Stimulated activated naive CD8-positive, alpha-beta T cell treated with anti-CD3 and anti-CD28 coated beads, Interleukin-15, Interleukin-2, amounts not matched to agents 100 U/mL and 50 U/mL, for 24 hours (primary cell): ENCODE measurements at places on chromosomes 6 and 20.

- no peak for DNase-seq
Measured at GRCh38 chr6:132443206-132443605, 41.9 kb upstream of the MOXD1 start.

GRCh38 chr6:84333842-84334241, 106.4 kb upstream of the CEP162 start:
- DNase-seq = no peak

DNA sequence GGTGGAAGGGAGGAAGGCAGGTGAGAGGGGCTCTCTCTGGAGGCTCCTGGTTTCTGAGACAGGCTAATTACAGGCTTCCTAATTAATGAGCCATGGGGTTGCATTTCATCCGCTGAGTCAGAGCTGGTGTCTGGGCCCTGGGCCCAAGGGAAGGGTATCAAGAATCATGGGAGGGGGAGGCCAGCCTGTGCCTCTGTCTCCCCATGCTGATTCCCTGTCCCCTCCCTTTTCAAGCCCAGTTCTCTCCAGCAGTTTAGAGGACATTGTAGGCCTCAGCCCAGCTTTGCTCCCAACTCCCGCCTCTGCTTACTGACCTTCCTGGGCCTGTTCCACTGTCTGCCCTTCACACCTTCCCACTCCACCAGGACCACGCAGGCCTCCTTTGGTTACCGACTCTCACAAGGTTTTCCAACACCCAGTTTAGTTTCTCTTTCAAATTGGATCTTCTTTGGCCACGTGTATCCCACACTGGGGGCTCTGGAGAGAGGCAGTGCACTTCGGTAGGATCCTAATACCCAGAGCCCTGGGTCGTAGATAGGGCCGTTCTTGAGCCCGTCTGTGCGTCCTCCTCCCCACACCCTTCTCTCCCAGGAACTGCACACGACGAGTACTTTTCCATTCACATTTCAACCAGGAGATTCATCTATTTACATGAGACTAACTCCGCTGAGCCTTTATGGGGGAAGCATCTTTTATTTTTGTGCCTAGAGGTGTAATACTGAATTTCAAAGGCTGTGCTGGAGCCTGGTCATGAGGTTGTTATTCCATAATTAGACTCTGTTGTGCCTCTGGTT, 18.2 kb upstream of the AVP start:
- DNase-seq = no peak

DNA sequence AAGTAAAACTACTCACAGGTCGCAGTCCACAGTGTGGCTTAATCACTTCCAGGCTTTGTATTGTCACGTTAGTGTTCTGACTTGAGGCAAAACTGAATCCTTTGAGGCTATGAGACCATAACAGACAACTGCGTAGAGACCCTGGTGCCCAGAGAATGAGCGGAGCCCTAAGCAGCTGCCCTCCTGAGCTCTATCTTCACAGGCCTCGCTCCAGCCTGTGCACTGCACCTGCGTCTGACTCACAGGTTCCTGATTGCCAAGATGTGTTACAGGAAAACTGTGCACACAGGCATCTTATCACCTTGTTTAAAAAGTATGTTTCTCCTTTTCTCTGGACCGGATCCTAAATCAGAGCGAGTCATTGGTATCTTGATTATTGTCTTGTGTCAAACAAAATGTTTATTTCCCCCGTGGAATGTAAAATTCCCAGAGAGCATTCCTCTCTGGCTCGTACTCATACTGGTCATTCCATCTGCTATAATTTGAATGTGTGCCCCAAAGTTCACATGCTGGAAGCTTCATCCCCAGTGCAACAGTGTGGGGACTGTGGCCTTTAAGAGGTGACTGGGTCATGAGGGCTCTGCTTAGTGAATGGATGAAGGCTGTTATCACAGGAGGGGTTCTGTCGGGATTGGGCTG, 25.7 kb downstream of the PRR18 start:
- DNase-seq = no peak

DNA sequence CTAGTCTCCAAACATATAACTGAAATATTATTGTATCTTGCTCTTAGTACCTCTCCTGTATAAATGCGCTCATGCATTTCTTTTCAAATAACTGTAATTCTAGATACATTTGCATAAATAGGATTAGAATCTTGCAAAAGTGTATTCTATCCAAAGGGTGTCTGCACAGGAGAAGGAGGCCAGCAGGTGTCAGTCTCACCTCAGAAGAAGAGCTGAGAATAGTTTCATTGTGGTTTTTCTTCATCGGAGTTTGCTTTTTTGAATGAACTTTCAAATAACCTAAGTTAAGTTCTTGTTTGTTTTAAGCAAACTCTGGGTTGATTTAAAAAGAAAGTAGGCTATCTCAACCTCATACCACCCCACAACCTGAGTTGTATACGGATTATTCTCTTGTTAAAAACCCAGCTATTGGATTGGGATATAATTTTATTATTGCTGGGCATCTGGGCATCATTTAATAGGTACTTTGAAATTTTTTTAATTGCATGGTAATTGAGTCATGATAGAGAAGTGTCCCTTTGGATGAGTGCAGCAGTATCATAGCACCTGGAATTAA, 125.0 kb upstream of the MLIP start:
- DNase-seq = peak; percentile 7

DNA sequence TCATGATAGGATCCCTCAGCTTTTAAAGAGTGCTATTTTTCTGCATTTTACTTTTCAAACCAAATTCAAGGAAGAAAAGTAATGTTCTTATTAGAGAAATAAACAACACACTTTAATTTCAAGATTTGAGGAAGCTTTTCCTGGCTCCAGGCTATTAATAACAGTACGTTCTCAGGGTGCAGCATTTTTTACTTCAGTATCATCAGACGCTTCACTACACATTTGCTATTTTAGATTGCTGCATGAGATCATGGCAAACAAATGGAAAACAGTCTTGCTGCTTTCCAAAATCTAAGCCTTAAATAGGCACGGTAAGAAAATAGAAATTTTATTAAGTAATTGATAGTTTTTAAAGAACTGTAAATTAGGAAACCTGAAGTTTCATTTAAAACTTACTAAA, 253.6 kb upstream of the EXOC2 start:
- DNase-seq = no peak

GRCh38 chr6:110635096-110635495, 158.7 kb upstream of the SLC22A16 start:
- DNase-seq = no peak

- DNase-seq = no peak
Measured at GRCh38 chr6:21596949-21597682, 3.6 kb downstream of the SOX4 start.

DNA sequence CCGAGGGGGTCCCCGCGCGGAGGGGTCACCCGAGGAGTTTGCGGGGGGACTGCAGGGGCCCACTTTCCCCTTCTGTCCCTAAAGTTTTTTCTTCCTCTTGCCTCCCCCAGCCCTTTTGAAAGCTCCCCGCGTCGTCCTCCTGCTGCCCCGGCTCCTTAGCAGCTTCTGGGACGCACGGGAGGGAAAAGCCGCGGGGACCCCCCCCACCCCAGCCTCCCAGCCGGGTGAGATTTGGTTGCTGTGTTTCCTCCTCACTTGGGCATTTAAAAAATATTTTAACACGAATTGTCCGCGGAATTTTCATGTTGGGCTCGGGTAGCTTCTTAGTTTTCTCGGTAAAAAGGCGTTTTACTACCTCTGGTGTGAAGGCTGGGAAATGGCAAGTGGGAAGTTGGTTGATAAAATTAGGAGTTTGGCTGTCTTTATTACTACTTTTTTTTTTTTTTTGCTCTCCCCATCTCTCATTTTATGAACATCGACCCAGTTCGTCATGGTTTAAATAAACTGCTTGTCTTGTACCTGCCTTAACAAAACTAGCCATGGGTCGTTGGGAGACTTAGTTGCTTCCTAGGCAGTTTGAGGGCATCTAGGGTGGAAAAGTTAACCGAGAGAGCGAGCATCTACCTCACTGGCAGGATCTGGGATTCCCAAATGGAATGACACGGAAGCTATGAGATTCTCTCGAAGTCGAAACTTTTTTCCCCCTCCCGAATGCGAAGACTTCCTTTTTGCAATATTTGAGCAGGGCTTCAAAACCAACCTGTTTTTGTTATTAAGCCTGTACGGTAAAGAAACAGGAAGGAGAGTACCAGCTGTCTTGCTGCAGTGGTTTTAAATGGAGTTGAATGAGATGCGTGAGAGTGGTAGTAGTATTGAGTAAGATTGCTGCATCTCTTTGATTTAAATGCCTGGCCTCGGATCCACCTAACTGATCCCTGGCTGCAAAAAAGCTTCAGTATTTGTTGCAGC, 868 bp downstream of the NCOA3 start:
- DNase-seq = peak; percentile 44

DNA sequence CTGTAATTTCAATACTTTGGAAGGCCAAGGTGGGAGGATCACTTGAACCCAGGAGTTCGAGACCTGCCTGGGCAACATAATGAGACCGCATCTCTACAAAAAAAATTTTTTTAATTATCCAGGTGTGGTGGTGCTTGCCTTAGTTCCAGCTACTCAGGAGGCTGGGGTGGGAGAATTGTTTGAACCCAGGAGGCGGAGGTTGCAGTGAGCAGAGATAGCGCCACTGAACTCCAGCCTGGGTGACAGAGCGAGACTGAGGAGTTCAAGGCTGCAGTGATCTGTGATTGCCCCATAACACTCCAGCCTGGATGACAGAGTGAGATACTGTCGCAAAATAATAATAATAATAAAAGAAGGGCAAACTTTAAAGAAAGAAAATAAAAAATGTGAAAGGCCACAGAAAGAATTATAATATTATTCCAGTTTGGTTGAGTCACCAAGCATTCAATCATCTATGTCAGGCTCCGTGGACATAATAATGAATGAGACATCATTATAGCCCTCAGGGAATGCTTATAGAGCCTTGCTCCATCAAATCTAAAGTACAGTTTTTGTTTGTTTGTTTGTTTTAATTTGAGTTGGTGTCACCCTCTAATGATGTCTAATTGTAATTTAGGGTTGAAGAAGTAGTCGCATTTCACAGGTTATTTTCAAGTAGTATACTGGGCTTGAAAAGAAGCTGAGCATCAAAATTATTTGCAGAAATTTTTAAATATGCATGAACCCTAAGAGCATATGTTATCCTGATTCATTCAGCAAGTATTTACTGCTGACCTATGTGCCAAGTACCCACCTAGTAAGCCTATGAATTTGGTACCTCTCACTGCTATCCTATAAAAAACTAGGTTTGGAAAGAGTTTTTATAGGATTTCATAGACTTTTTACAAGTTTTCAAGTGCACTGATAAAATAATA, 15.1 kb downstream of the GLYATL3 start:
- DNase-seq = no peak

DNA sequence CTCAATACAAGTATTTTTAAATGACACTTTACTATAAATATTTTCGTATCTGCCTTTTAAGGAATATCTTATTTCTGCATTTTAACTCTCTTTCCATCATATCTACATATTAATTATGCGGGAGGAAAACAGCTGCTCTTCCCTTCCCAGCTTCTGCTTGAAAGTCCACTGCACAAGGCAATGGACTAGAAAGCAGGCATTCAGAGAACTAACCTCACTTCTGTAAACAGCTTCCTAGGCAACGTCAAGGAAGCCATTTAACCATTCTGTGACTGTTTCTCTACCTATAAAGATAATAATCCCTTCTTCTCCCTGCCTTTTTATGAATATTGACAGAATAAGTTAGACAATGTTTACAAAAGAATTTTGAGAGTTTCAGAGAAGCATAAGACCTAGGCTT, 319.4 kb downstream of the BTBD9 start:
- DNase-seq = no peak

- no peak for DNase-seq
Measured at GRCh38 chr6:26258212-26258977, 106.6 kb upstream of the BTN3A2 start.

DNA sequence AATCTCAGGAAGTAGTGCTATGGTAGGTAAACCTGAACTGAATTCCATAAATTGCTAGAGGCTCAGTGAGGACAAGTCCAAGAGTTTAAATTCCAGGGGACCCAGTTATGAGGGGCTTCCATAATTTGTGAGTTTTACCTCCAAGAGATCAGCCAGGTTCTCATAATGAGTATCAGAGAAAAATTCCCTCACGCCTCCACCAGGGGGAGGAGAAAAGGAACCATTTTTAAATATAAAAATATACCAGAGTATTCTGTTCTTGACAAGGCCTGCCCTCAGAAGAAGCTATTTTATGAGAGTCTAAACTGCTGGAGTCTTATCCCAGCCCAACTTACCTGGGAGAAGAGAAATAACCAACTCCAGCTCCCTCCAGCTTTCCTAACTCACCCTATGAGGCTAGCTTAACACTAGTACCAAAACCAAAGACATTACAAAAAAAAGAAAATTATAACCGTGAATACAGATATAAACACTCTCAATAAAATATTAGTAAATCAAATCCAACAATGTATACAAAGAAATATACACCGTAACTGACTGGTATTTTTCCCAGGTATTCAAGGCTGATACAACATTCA, 158.7 kb downstream of the TFAP2A start:
- DNase-seq = no peak

GRCh38 chr6:14732226-14732843, 513.5 kb upstream of the JARID2 start:
- DNase-seq = peak; percentile 14

DNA sequence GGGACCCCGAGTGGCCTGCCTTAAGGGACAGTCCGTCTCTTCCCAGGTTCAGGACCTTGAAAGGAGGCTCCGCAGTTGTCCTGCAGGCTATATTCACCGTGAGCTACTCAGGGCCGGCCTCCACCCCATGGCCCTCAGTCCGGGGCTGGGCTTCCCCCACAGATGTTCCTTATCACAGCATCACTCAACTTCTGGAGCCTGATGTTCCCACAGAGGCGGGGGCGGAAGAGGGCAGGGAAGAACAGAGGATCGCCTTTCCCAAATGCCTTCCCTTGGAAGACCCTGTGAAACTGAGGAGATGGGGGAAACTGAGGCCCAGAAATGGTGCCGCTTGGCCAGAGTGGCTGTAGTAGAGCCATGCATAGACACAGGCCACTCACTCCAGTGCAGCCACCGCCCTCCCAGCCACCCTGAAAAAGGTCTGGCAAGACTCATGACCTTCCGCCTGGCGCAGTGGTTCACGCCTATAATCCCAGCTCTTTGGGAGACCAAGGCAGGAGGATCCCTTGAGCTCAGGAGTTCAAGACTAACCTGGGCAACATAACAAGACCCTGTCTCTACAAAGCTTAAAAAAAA, 4.3 kb upstream of the COX4I2 start:
- DNase-seq = no peak

- DNase-seq = no peak
Measured at GRCh38 chr20:25313593-25313992, 65.7 kb downstream of the PYGB start.

DNA sequence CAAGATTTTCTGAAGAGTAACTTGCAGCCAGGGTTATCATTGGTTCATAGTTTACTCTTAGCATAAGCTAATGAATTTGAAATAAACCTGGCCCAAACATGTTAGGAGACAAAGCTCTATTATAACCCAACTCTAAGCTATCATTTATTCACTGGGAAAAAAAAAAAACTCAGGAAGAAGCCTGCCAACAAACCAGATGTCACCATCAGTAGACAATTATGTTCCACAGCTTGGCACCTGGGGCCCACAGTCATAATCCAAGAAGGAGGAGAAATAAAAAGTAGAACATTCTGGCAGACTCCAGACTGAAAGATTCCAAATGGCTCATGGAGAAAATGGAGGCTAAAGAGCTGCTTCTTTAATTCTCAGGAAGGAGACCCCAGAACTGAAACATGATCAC, 100.0 kb upstream of the CNR1 start:
- DNase-seq = no peak

- DNase-seq = peak; percentile 52
Measured at GRCh38 chr6:163415620-163416556, 1.4 kb downstream of the QKI start.

GRCh38 chr6:113813142-113813541, 44.0 kb upstream of the MARCKS start:
- DNase-seq = no peak

GRCh38 chr6:72863131-72863530, 241.3 kb downstream of the KCNQ5 start:
- DNase-seq = no peak
